AG09309 (cell line): ENCODE measurements at places on chromosomes 12 and 14.

- DNase-seq: no peak
These were observed 33.5 kb downstream of the TSHR start for GRCh38 chr14:80988735-80989429.

- DNase-seq: no peak
These were observed 115.3 kb upstream of the CPSF6 start for GRCh38 chr12:69123919-69124638.

- DNase-seq: no peak
These were observed 55.4 kb upstream of the MED13L start for GRCh38 chr12:116332705-116333380.

- DNase-seq: no peak
These were observed 81.1 kb upstream of the ESRRB start for GRCh38 chr14:76294876-76295275.

DNA sequence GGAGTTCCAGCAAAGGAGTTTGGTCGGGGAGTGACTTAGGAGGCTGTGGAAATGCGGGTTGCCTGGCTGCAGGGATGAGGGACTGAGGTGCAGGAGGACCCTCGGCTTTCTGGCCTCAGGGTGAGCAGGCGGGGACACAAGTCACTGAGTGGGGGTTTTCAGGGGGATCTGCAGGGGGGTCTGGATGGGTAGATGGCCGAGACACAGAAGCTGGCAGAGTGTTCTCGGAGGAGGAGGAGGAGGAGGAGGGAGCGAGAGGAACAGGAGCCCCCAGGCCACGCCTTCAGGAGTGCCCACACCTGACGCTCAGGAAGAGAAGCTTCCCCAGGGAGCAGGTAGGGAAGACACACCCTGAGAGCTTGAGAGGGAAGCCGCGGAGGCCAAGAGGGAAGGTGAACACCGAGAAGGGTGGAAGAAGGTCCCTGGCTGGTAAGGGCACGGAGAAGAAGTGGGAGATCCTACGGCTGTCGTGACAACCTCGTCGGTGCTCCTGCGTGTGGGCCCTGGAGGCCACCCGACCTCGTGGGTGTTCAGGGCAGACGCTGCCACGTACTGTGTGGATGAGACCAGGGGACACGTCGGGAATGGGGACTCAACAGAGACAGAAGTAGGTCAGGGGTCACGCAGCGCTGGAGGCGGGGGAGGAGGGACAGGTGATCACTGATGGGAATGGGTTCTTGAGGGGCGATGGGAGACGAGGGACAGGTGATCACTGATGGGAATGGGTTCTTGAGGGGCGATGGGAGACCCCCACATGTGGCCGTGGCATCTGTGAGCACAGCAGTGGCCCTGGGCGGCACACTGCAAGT lies 109.4 kb downstream of the PIWIL1 start:
- DNase-seq: no peak

DNA sequence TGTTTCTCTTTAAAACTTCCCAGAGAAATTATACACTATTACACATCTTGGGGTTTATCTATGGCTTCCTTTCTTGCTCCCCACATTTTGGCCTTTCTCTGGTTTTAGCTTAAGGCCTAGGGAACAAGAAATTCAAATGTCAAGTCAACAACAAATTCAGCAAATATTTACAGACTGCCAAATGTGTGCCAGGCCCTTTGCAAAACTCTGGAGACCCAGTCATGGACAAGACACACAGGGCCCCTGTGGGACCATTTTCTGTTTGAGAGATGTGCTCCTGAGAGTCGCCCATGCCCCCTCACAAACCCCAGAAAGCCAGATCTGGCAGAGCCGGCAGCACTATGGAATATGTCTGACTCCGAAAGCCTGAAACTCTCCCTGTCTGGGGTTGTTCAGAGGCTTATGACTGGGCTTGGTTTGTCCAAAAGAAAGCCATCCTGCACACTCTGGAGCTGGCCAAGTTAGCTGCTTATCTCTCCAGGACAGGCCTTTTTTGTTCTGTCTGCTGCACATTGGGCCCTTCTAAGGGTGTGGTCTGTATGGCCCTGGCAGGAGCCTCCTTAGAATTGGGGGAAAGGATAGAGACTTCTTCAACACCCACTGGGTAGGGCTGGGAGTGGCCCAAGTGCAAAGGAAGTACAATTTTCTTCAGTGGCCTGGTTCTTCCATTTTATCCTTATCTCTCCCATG lies 1.1 kb upstream of the KRT3 start:
- DNase-seq: no peak

- no peak for DNase-seq
These were observed 83.5 kb downstream of the MAP1LC3B2 start for GRCh38 chr12:116642683-116643082.

- no peak for DNase-seq
These were observed 257.4 kb upstream of the TMTC1 start for GRCh38 chr12:30041096-30041495.

DNA sequence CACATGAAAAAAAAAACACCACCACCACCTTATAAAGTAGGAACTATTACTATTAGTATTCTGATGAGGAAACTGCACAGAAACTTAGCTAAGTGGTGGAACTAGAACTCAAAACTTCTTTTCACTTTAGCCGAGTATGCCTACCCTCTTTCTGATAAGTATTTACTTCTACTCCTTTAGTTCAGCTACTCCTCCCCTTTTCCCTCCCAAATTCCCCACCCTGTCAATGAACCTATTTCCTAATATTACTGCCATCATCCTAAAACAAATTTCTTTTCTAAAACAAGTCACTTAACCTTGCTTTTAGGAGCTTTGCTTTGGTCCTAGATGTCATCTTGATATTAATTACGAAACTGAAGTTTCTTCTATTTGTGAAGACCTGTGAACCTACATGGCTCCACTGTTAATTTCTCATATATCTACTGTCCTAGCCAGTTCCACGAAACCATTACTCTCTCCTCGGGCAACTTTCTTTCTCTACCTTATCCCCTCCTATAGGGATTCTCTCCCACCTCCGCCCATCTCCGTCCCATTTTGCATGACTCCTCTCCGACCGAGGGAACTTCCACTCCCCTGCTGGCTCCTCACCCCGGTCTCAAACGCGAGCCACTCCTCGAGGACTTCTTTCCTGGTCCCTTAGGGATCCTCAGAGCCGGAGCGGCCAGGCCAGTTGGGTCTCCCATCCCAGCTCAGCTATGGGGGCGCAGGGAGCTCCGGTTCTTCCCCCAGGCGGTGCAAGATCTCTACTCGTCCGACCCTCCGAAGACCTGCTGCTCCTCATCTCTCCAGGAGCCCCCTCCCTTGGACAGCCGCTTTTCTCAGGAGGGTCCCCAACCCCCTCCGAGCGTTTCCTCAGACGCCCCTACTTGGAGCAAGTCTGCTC lies 1.1 kb downstream of the NUMB start:
- no peak for DNase-seq

- no peak for DNase-seq
These were observed at the start of gene MGST1 for GRCh38 chr12:16347391-16348298. TSS of gene MGST1 (plus strand) at chr12:16347645. CDS start at chr12:16354253, 6,608 bp downstream.

DNA sequence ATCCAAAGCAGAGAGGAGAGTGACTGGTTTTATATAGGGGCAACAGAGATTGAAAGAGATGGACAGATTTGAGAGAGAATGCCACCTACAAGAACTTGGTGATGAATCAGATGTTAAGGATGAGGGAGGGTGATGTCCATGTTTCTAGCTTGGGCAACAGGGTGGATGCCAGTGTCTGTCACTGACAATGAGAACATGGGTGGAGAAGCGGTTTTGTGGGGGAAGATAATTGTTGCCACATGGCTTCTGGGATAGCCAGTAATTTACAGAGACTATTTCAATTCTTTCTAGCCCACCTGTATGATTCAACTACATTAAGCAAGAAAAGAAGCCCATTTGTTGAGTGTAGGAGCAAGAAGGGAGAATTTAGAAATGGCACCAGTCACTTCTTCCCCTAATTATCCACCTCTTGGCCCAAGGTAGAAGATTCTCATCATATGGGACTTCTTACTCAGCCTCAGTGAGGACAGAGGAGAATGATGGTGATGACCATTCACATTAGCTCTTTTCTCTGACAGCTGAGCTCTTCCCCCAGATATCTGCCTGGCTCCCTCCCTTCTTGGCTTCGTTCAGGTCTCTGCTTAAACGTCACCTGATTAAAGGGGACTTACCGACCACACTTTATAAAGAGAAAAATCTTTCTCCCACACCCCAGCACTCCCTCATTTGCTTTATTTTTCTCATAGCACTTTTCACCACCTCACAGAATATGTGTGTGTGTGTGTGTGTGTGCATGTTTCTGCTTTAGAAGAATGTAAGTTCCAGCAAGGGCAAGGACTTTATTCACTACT lies 117.8 kb downstream of the DUSP6 start:
- no peak for DNase-seq

GRCh38 chr12:69061574-69061973 lies 128.6 kb upstream of the CPM start:
- no peak for DNase-seq

DNA sequence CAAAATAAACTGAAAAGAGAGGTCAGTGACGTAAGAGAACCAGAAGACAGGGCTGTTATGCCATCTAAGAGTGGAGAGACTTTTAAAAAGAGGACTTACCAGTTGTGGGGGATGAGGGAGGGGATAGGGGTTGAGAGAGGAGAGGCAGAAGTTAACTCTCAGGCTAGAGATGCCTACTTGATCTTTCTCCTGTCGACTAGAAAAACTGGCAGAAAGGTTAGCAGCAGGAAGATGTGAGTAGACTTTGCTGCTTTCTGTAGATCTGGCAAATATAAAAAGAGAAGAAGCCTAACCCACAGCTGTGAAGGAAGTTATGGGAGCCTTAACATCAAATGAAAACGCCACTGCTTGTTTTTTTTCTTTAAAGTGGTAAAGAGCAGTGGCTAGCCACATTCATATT lies 10.7 kb downstream of the CREBL2 start:
- DNase-seq: no peak

DNA sequence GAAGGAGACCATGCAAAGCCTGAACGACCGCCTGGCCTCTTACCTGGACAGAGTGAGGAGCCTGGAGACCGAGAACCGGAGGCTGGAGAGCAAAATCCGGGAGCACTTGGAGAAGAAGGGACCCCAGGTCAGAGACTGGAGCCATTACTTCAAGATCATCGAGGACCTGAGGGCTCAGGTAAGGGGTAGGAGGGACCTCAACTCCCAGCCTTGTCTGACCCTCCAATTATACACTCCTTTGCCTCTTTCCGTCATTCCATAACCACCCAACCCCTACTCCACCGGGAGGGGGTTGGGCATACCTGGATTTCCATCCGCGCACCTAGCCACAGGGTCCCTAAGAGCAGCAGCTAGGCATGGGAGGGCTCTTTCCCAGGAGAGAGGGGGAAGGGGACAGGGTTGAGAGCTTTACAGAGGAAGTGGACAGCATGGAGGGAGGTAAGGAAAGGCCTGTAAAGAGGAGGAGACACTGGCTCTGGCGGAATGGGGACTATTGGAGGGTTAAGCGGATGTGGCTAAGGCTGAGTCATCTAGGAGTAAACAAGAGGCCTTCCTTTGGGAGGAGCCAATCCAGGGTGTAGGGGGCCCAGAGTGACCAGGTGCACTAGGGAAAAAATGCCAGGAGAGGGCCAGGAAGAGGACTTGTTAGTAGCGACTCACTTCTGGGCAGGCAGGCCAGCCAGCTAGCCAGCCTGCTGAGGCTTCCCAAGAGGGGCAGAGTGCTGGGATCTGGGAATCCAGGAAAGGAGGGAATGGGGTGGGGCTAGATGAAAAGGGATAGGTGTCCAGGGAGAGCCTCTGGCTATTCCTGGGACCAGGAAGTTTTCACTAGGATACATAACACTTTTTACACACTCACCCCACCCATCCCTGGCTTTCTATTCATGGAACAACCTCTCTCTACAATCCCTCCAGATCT lies 754 bp downstream of the KRT18 start:
- DNase-seq: no peak

GRCh38 chr12:103556890-103557627 lies 30.0 kb upstream of the STAB2 start:
- no peak for DNase-seq

GRCh38 chr14:57982804-57983634 lies 117.1 kb upstream of the SLC35F4 start:
- no peak for DNase-seq

GRCh38 chr12:12467688-12468261 lies 94.9 kb downstream of the DUSP16 start:
- no peak for DNase-seq

DNA sequence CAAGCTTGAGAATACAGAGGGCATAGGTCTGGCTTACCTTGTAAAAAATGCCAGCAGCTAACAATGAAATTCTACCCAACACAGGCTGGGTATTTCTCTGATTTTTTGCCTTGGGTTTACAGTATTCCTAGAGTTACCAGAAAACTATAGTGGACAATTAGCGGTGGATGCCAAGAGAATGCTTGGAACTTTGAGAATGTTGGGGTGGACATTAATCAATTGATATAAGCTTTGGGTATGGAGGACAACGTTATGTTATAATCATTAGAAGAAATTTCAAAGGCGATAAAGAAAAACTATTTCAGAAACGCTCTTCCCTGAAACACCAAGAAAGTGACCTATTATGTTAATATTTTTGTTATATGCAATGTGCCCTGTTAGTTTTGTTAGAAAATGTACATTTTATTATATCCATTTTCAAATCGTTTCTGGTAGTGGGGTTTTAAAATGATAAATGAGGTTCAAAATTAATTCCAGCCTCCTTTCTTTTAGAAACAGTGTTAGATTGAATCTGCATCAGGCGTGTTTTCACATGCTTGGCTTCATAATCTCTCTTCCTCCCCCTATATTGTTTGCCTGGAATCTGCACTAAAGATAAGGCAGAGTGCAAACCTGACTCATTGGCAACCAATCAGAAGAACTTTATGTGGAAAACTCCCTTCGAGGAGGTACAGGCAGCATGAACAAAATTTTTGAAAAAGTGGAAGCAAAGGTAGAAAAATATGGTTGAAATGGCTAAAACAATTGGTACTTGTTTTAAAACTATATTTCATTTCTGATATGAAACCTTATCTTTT lies 1.4 kb upstream of the PTPRQ start:
- no peak for DNase-seq

DNA sequence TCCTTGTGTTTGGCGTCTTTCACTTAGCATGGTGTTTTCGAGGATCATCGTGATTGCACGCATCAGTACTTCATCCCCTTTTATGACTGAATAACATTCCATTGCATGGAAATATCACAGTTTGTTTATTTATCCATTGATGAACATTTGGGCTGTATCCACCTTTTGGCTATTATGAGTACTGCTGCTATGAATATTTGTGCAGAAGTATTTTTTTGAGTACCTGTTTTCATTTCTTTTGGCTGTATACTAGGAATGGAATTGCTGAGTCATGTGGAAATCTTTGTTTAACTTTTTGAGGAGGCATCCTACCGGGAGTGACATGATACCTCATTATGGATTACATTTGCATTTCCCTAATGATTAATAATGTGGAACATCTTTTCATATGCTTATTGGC lies 66.4 kb downstream of the WNK1 start:
- DNase-seq: no peak

- no peak for DNase-seq
These were observed 9.9 kb downstream of the PMEL start for GRCh38 chr12:55955800-55956508.
